ENCODE measurements at places on chromosomes 5 and 9. TPM values are rescaled to one million over a fixed set of nuclear protein-coding genes. Genes with fewer than 3 reads are reported as not detected.

DNA sequence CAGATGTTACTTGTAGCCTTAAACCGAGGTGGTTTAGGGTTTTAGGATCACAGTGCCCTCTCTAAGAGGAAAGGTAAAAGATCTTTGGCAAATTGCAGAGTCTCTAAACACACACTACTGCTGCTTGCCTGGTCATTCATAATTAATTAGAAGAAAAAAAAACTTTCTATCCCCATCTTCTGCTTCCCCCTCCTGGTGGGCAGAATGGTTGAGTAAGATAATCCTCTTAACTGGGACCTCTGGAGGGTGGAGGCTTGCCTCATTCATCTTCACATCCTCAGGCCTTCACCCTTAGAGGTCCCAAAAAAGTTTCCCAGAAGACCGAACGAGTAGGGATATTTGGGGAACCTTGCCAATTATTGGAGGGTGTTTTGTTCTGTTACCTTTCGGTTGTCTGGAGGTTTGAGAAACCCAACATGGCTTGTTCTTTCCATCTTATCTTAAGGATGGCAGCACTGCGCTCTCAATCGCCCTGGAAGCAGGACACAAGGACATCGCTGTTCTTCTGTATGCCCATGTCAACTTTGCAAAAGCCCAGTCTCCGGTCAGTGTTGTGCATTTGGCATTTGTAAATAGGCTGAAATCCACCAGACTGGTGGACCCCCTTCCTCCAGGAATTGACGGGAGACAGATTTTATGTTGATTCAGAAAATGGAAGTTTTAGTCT is 97.3 kb upstream of the DMRT1 start:
- DNase-seq = no peak

- no peak for DNase-seq
Observed at GRCh38 chr9:77978086-77978781, 53.4 kb downstream of the GNAQ start.

TMEM171 gene
- total RNA-seq = 0.96 TPM

TSSK1B gene
- total RNA-seq = not detected

GRCh38 chr9:79817438-79818004 is 245.8 kb downstream of the TLE4 start:
- DNase-seq = peak; percentile 73

PCDHB11 gene
- total RNA-seq = 1.0 TPM

SLC25A2 gene
- not detected for total RNA-seq

Measured in MG63 (cell line).